ENCODE measurements at places on chromosomes 3 and 15.

DNA sequence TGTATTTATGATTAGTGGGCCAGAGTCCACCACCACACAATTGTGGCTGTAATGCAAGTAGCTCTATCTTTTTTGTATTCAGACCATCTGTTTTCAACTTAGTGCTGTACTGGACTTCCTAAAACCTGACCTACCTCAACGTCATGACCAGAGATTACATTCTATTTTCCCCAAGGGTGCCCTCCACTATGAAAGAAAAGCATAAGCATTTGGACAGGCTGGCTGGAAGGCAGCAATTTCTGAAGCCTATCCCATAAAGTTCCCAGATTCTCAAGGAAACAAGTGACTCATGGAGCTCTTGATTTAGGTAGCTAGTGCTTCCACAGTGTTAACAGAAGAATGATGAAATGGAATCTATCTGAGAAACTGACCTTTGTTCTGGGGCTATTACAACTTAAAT is 75.8 kb downstream of the COL8A1 start:
- DNase-seq: no peak

DNA sequence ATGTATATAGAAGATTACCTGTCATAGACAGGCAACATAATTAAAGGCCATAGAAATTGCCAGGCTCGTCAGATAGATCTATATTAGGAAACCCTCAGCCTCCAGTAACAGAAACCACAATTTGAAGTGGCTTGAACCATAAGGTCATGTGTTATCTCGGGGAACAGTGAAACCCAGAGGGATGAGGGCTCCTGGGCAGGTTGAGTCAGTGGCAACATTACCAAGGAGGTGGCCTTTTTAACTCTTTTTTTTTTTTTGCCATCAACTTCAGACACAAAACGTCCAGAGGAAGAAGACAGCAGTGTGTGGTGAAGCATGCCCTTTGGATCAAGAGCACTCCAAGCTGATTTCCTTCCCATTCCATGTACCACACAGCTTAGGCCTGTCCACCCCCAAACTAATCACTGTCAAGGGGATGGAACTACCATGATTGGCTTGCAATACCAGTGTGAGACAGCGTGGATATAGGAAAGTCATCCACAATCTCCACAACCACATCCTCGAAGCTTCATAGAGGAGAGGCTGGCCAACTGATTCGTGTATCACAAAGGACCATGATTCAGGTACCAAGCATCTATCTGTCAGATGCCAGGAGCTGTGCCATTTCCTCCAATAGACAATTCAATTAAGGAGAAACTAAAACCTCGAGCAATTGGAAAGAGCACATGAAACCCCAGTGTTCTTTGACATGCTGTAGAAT is 999 bp upstream of the KIF7 start:
- DNase-seq: no peak

DNA sequence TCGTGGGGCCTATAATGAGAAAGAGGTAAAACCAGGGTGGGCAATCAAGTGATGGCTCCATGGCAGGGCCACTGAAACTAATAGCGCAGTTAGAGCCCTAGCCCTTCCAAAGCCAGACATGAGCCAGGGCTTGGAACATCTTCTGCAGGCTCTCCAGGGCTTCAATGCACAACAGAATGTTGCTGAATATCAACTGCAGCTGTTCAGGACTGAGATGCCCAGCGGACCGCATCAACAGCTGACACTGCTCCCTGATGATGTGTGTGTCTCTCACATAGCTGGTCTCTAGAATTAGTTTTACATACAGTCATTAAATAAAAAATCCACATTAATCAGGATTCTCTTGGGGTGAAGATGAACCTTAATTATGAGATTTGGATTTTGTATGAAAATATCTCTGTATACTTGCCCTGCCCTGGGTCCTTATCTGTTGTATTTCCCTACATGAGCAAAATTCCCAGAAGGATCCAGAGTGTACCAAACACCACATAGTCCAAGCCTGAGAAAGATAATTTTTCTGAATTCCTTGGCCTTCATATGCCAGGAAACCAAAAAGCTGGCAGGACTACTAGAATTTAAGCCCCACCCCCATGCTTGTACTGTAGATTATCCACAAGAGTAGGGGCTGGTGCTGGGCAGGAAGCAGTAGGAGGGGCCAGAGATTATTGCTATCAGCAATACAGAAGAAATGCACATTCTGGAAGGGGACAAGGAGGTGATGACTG is 7.7 kb upstream of the GOLGB1 start:
- DNase-seq: no peak

DNA sequence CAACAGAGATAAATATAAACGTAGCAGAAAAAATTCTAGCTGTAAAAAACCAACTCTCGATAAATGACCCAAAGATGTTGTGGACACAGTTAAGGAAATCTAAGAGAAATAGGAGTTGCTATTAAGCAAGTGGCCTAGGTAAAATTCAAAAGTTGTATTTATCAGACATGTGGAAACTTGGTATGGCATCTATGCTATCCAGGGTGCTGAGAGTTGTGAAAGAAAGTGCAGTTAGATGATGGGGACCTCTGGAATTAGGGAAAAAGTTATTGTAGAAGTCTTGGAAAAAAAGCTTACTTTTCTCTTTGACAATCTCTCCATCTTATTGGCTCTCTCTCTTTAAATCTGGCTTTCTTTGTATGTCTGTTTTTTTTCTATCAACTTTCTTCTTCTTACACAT is 1090.9 kb downstream of the TBL1XR1 start:
- no peak for DNase-seq

GRCh38 chr3:27483117-27484014 is 818 bp downstream of the SLC4A7 start:
- no peak for DNase-seq

All from chondrocyte (in vitro differentiated cells).